Right cardiac atrium (tissue), 5 donors: ENCODE measurements at places on chromosomes 1 and 21. TPM values are rescaled to one million over a fixed set of nuclear protein-coding genes. Genes with fewer than 3 reads are reported as not detected.
A peak's percentile ranks its signal among the peaks of the same experiment; 100 is the strongest.

DNA sequence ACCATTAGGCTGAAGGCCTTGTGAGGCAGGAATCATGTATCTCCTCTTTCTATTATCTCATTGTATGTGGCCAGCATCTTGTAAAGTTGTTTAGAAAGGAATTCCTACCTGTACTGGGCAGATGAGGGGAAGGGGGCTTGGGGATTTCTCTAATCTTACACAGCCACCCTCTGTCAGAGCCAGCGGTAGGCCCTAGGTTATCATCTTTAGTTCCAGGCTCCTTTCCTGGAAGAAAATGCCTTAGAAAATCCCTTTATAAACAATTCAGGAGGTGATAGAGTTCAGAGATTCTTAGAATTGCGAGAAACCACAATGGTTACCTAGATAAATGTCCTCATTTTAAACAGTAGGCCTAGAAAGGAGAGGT lies 35.2 kb downstream of the DPT start:
- no peak for DNase-seq

The COA6 gene
- 24.7 TPM for total RNA-seq

DNA sequence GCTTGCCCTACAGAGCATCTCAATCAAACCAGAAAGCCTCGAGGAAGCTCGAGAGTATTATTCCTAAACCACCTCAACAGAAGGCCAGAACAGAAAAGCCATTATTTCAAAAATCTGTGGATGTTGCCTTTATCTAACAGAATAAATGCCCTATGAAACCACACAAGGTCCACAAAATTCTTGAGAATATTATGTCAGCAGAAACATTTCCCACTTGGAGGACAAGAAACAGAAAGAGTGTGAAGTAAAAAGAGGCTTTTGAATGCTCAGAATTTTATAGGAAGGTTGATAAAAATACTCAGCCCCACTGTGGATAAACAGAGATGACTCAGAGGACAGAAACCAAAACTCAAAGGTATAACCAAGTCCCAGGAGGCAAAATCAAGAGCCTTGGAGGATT lies 146.4 kb upstream of the LRRC7 start:
- DNase-seq = no peak

The PLA2G5 gene
- 103 TPM for total RNA-seq

The SMPDL3B gene
- total RNA-seq = 0.31 TPM

DNA sequence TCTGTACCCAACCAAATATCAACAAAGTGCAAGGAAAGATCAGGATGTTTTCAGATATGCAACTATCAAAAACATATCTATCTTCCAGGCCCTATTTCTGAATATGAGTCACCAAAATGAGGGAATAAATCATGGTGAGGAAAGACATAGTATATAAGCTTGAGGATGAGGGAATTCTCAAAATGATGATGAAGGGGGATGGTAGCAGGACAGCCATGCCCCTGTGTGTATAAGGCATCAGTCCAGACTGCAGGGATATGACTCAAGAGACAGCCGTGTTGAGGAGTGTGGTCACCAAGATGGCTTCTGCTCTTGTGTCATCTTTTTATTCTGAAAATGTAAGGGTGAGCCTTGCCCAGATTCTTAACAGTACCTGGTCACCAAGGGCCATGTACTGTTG lies 4.4 kb upstream of the WDR64 start:
- DNase-seq = no peak

GRCh38 chr1:214187121-214187900 lies 93.6 kb upstream of the SMYD2 start:
- DNase-seq = no peak

DNA sequence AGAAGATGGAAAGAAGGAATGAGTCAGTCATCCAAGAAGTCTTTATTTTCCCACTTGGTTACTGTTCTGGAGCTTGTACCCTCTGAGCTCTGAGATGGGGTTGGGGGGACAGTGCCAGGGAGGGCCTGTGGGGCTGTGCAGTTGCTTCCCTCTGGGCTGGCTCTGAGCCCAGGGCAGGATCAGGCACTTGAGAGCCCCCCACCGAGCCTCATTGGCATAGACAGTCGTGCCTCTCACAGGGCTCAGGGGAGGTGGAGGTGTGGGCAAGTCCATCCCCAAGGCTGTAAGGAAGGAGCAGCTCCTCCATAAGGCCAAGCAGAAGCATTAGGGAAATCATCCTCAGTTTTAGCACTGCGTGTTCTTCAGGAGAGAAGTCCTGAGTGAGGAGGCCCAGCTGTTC lies 2.5 kb upstream of the ARL8A start:
- DNase-seq = no peak

The LRRN2 gene
- 21.4 TPM for total RNA-seq

- no peak for DNase-seq
Observed at GRCh38 chr1:157775101-157775870, 1.6 kb downstream of the FCRL2 start.

The NDUFS5 gene
- 466 TPM for total RNA-seq

DNA sequence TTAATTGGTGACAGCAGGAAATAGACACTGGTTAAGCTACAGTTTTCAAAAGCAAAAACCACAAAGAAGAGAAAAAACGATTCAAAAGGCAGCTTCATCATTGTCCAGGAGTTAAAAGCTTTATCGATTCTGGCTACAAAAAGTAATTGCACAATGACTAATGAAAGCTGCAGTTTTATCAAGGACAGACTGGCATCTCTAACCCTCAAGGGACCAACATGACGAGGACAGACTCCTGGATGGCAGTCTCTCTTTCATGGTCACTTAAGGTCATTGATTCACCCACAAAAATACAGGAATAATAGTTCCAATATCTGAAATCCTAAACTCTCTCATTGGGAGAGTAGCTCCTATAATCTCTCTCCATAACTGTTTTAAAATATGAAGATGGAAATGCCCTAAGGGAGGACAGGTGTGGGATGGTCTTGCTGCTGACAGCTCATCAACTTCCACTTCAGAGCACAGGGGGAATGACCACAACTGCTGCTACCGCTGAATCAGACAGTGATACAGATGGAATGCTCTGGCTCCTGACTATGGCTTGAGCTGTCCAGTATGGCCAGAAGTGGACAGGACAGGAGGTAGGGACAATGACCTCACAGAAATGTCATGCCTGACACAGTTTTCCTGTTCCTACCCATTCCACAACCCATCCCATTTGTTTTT lies 17.4 kb upstream of the CPLANE2 start:
- no peak for DNase-seq

- DNase-seq = no peak
Observed at GRCh38 chr1:147840909-147841308, 61.7 kb upstream of the GJA8 start.

The VAMP4 gene
- 9.3 TPM for total RNA-seq

GRCh38 chr1:8908388-8909151 lies 30.1 kb upstream of the ENO1 start:
- no peak for DNase-seq

The DDAH1 gene
- 4.5 TPM for total RNA-seq

DNA sequence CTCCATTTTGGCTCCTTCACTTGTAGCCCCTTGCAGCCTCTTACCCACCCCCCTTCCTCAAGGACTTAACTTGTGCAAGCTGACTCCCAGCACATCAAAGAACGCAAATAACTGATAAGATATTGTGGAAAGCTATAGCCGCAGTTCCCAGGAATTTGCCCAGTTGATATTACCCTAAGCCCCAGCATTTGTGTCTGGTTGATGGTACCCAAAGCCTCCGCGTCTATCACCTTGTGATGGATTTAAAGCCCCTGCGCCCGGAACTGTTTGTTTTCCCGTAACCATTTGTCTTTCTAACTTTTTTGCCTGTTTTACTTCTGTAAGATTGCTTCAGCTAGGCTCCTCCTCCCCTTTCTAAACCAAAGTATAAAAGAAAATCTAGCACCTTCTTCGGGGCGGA lies 5.9 kb downstream of the YARS1 start:
- DNase-seq = no peak

- DNase-seq = no peak
Observed at GRCh38 chr1:222757646-222758268, 20.8 kb downstream of the FAM177B start.

DNA sequence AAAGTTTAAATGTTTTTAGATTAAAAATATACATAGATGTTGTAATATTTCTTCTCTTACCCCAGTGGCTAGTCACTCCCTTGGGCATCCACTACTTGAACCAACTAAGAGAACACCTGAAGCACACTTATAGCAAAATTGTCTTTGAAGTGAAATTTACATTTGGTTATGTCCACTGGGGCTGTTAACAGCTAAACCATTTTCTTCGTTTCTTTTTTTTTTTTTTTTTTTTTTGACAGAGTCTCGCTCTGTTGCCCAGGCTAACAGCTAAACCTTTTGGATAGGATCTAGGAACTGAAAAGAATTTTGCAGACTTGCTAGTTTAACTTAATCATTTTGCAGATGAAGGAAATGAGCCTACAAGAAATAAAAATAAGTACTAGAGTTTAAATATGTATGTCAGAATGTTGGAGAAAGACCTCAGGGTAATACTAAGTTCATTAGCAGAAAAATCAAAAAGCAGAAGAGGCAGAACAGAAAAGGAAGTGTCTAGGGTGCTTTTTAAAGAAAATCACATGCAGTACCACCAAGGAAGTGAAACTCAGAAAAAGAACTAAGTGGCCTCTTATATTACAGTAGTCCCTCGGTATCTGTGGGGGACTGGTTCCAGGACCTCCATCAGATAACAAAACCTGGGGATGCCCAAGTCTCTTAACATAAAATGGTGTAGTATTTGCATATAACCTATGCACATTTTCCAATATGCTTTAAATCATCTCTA lies 11.8 kb downstream of the DRAM2 start:
- DNase-seq = no peak

The KCNK2 gene
- not detected for total RNA-seq

The VTCN1 gene
- total RNA-seq = 0.25 TPM

The IFNLR1 gene
- total RNA-seq = 6.1 TPM

DNA sequence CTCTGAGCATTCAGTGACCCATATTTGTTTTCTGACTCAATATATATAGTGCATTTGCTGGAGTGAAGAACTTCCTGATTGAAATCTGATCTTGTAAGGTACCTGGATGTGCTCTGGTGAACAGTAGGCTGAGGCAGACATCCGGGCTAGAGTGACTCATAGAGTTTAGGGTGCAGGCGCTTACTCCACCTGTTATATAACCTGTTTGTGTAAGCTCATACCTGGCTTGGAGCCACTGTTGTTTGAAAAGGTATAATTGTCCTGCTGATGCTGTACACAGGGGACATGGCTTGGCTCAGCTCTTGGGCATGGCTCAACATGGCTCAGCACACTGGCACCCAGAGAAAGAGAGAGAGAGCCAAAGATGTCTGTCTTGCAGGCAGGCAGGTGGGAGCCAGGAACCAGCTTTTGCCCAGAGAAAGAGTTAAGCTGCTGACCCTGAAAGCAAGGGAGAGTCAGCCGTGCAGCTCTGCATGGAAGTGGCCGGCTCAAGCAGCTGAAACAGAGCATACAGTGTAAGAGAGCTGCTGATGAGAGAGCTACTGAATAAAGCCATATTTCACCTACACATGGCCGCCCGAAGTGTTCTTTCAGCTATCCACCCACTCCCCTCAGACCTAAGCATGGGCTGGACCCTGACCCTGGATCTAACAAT lies 43.2 kb downstream of the GJA5 start:
- DNase-seq = no peak

GRCh38 chr1:48084826-48085225 lies 87.6 kb upstream of the TRABD2B start:
- no peak for DNase-seq

The EXO1 gene
- not detected for total RNA-seq

- DNase-seq = peak; percentile 70
Observed at GRCh38 chr21:42532466-42533181, 19.0 kb downstream of the SLC37A1 start.

GRCh38 chr1:204453141-204453772 lies 41.3 kb downstream of the PIK3C2B start:
- no peak for DNase-seq

The DEPDC1 gene
- total RNA-seq = 0.17 TPM

The S100A3 gene
- 1.3 TPM for total RNA-seq

- peak; percentile 92 for DNase-seq
Observed at GRCh38 chr1:246699095-246699735, 25.0 kb upstream of the SCCPDH start.

GRCh38 chr1:64956733-64957441 lies 9.5 kb downstream of the JAK1 start:
- no peak for DNase-seq

DNA sequence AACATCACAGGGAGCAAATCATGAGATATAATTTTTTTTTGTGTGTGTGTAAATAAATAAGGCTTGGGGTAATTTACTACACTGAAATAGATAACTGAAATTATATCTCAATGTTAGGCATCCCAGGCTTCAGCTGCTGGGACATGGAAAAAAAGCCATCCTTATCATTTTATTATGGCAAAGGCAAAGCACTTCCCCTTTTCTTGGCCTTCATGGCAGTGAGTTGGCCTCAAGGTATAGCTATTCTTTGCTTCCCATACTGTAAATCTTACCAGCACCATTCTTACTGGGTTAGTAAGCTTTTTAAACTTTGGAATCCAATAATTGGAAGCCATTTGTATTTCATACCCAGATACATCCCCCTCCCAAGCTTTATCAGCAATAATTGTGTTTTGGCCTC lies 29.0 kb downstream of the RBM11 start:
- DNase-seq = no peak

The SLC2A5 gene
- total RNA-seq = 3.6 TPM

GRCh38 chr21:33368124-33368523 lies 35.1 kb upstream of the IFNGR2 start:
- no peak for DNase-seq

The KCNT2 gene
- total RNA-seq = 5.3 TPM

DNA sequence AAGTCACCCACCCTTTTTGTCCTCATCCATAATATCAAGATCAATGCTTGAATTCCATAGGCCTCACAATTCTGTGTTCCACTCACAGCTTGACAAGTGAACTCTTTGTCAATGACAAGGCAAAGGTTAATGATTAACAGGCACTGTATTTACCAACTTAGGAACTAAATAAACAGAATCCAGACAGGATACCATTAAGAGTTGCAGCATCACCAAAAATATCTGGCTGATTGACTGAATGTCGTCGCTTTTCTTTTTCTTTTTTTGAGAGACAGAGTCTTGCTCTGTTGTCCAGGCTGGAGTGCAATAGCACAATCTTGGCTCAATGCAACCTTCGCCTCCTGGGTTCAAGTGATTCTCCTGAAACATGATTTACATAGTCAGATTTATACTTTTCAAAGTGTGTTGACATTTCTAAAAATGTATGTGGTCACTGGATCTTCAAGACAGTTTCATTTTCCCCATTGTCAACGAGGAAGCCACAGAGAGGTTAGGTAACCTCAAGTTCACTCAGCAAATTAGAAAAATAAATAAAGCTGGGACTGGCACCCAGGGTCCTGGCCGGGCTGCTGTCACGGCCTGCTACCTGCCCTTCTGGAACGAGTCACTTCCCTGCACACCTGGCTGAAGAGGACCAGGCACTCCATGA lies 81.0 kb downstream of the PDE9A start:
- no peak for DNase-seq

The CALML6 gene
- total RNA-seq = not detected
